Dorsolateral prefrontal cortex (tissue), 122 donors: ENCODE measurements at places on chromosomes 6 and 20.

DNA sequence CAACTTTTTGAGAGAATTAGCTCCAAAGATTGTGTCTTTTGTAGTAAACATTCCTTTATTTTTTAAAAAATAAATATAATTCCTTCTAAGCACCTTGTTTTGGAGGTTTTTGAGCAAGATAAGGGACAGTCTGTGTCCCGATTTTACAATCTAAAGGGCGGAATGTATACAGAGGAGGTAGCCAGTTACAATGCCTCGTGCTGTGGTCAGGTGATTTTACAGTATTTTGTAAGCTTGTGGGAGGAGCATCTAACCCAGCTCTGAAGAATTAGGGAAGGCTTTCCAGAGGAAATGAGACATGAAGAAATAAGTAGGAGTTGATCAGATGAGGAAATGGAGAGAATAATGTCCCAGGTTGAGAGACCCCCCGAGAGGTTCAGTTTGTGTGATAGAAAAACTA, 1.3 kb downstream of the HINT3 start:
- DNase-seq = no peak

DNA sequence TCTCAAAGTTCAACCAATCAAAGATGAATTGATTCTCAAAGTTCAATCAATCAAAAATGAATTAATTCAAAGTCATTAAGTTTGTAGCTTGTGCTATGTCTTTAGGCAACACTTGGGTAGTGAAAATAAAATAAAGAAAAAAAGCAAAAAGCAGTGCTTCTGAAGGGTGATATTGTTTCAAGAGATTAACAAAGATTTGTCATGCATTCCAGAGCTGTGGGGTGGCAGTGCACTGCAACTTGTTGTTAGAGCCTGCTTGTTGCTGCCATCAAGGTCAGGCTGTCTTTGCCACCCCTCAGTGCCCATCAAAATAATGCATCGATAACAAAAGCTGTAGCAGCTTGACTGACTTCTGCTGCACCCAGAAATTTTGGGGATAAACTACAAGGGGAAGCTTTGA, 128.6 kb downstream of the RNF144B start:
- DNase-seq = no peak

- no peak for DNase-seq
Observed at GRCh38 chr20:60117065-60117464, 158.8 kb downstream of the CDH26 start.

GRCh38 chr20:35111141-35111888, 18.7 kb upstream of the TRPC4AP start:
- DNase-seq = no peak

DNA sequence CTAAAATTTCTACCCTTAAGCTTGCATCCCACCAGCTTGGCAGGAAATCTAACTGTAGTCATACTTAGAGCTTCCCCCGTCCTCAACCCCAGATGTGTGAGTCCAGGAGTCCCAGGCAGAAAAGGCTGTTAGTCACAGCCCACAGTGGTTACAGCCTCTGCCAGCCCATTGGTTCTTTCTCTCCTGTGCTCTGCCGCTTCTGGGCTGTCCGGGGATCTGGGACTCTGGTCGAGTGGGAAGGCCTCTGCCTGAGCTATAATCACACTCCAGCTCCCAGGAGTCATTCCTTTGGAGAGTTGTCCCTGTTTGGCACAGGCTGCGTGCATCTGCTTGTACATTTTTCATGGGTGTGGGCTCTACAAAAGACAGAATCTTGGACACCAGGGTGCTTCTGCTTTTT, 45.6 kb upstream of the FYN start:
- no peak for DNase-seq

- no peak for DNase-seq
Observed at GRCh38 chr6:22447249-22448196, 121.8 kb upstream of the HDGFL1 start.

DNA sequence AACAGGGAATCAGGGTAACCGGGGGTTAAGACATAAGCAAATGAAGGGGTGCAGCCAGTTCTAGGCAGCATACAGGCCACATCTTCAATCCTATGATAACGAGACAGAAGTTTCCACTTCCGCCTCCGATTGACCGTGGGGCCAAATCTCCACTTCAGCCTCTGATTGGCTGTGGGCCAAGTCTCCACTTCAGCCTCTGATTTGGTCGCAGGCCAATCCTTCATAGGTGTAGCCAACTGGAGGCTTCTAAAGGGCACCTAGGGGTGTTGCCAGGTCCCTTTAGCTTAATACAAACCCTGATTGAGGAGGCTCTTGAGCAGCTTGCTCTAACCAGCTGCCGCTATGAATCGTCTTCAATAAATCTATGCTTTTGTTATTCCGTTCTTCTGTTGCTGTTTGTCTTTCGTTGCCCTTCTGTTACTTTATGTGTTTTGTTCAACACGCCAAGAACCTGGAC, 2.1 kb upstream of the ERGIC3 start:
- no peak for DNase-seq

DNA sequence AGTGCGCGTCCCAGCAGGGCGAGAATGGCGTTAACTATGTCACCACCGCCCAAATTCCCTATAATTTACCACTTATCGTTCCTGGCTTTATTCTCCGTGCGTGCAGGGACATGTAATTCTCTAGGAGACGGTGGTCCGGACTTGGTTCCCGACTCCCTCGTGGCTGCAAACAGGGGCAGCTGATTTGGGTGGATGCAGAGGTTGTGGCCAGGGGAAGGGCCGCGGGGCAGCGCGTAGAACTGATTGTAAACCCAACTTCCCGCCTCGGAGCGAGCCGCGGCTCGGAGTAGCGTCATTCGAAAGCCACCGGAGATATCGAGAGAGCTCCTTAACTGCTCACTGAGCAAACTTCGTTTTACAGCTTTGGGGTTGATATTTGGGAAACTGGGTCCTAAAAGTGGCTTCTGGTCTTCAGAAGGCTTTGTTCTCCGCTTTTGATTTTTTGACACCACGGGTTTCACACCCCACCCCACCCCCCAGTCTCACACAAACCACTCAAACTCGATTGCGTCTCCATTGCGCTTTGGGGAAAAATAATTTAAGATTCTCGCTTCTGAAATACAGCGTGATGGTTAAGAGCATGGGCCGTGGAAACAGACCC, 17.5 kb upstream of the ZSCAN9 start:
- no peak for DNase-seq

DNA sequence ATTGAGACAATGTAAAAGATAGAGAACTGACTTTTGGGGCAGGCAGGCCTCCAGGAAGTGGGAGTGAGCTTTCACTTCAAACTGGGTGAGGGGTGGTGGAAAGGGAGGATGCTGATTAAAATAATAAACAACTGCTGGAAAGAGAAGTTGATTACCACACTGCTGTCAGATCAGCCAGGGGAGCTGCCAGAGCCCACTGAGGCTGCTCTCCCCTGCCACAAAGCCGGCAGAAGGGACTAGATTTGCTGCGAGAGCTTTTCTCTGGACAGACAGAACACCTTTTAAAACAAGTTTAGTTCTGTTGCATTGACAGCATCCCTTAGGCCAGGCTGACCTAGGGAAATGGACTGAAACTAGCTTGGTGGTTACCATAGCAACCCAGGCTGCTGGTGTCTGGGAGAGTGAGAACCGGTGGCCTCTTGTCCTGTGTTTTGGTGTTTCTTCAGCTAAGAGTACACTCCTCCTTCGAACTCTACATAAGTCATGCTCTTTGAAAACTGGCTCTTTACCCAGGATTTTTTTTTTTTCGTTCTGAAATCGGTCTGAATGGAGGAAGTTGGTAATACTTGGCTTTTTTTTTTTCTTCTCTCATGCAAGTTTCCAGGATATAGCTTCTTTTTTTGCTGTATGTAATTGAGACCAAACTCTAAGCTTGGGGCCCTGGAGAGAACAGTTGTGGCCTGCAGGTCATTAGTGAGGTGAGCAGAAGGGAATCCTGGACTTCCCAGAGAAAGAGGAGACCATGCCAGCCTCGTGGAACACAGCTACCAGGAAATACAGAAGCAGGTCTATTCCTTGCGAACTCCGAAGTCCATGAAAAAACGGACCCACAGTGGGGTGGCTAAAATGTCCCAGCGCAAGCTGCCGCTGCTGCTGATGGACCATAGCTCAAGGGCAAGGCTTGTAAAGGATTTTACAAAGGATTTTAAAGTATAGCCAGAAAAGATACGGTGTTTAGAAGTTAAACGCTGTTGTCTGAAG, 374.4 kb downstream of the UTRN start:
- no peak for DNase-seq

DNA sequence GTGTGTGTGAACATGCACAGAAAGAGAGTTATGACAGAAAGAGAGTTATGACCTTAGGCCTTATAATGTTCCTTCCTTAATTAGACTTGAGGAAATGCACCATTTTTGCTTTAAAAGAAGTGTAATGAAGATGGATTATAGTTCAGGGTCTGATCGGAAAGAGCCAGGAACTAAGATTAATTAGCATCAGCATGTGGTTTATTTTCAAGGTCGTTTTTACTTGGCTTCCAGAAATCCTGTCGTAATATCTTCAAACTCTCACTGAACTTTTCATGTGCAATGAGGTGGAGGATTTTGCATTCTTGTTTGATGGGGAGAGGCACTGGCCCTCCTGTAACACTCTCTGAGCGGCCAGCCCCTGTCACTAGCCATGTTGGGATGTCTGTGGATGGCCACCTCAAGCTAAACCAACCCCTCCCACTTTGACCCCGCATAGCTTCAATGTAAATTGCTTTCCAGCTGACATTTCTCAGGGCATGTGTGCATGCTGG, 116.8 kb downstream of the CDC5L start:
- no peak for DNase-seq

DNA sequence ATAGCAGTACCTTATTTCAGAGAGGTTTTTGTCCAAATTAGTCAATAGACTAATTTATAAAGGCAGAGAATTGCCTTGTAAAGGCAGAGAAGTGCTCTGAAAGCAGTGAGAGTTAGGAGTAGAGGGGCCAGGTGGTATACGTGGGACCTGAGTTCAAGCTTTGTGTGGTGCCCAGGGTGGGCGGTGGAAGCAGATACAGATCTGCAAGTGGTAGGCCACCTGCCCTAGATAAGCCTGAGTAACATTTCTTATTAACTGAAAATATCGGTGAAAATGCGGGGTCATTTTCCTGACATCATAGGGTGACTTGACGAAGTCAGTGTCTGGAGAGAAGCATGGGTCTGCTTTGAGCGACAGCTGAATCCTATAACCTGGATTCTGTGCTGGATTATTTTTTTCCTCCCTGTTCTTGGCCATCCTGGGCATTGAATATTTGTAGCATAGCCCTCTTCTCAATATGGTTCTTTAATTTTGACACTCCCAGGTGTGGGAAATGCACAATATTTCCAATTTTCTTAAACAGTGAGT, 62.2 kb upstream of the SUPT3H start:
- DNase-seq = no peak

DNA sequence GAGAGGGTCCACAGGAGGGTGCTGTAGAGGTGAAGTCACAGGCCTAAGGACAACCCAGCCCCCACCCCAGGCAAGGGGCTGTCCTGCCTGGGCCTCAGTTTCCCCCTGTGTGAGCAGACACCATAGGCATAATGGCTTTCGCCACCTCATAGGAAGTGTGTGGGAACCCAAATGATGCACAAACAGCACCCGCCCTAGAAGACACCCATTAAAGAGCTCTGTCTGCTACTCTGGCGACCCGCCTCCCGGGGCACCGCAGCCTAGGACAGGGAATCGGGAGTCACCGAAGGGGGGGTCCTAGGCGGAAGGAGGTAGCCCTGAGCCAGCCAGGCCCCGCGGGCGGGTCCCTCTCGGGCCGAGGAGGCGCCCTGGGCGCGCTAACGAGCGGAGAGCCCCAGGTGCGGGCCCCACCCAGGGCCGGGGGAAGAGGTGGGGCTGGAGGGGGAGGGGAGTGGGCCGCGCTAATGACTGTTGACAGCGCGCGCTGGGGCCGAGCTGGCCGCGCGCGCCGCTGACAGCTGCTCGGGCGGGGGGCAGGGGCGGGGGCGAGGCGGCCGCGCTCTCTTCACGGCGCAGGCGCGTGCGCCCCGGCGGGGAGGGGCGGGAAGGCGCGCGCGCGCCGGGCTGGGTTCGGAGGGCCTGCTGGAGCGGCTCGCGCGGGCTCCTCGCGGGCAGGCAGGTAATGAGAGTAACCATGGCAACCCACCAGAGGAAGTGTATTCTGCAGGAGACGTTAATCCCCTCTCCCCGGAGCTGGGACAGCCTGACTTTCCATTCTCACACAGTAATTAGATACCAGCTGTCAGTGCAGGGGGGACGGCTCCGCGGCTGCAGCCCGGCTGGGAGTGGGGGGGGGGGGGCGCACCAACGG, 48.9 kb downstream of the NOL4L start:
- DNase-seq = peak; percentile 59

- DNase-seq = no peak
Observed at GRCh38 chr6:44569931-44570385, 182.5 kb downstream of the CDC5L start.

DNA sequence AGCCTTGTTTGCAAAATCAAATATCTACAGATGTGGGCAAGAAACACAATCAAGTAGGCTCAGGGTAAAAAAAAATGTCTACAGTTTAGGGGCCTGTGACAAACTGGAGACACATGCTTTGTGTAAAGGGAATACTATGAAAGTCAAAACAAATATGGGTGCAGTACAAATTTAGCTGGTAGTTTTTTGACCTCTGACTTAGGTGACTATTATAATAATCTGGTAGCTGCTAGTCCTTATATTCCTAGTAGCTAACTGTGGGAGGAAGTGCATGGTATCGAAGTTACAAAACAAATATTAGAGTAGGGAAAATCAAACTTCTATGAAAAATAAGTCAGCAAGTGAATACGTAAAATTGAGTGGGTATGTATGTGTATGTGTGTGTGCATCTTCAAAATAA, 35.4 kb downstream of the CYP24A1 start:
- no peak for DNase-seq

DNA sequence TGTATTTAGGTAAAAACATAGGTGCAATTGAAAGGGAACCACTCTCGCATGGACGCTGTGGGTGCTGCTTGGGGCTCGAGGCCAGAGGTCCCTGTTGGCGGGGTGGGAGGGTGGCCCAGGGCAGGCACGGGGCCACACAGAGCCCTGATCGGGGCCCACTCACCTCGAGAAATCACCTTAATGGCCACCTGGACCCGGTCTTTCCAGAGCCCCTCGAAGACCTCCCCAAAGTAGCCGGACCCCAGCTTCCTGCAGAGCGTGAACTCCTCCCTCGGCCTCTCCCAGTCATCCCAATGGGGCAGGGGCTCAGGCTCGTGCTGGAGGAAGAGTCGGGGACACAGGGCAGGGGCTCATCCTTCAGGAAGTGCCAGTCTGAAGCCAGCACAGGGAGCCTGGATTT, 3.8 kb downstream of the PTK6 start:
- no peak for DNase-seq

DNA sequence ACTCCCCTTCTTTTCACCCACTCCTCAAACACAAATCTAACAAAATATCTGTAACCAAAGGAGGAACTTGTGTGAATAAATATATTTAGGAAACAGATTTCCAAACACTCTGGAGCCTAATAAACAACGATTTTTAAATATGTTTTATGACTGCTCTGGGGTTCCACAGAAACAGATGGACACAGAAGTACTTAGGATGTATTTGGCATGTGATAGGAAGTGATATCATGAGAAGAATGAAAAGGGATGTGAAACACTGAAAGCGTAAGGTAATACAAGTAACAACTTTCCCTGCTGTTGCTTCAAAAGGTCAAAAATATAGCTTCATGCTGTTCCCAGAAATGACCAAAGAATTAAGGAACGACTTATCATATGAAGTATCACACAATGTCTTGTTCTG, 26.1 kb upstream of the ENPP1 start:
- DNase-seq = no peak

GRCh38 chr6:140160909-140161308, 786.5 kb upstream of the CITED2 start:
- no peak for DNase-seq
